ENCODE measurements at places on chromosomes 1 and 21.

GRCh38 chr21:39661740-39662139, 49.0 kb downstream of the B3GALT5 start:
- DNase-seq = no peak

- DNase-seq = no peak
Observed at GRCh38 chr1:50271968-50272578, 151.2 kb downstream of the DMRTA2 start.

GRCh38 chr1:190144650-190145049, 333.0 kb downstream of the BRINP3 start:
- DNase-seq = no peak

DNA sequence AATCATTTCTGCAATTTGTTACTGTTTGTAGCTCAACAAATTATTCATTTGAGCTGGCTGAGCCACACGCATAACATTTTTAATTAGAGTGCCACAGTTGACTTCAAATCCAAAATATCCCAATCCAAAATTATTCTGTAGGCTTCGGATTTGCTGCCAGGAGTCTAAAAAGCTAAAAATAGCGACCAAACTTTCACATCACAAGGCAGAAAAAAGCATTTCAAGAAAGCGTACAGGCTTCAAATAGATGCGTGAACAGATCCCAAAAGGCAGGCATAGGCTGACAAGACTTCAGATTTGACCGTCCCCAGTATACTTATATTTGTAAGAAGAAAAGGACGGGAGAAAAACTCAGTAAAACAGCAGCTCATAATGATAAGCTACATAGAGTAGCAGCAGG, 24.3 kb upstream of the TIAM1 start:
- no peak for DNase-seq

DNA sequence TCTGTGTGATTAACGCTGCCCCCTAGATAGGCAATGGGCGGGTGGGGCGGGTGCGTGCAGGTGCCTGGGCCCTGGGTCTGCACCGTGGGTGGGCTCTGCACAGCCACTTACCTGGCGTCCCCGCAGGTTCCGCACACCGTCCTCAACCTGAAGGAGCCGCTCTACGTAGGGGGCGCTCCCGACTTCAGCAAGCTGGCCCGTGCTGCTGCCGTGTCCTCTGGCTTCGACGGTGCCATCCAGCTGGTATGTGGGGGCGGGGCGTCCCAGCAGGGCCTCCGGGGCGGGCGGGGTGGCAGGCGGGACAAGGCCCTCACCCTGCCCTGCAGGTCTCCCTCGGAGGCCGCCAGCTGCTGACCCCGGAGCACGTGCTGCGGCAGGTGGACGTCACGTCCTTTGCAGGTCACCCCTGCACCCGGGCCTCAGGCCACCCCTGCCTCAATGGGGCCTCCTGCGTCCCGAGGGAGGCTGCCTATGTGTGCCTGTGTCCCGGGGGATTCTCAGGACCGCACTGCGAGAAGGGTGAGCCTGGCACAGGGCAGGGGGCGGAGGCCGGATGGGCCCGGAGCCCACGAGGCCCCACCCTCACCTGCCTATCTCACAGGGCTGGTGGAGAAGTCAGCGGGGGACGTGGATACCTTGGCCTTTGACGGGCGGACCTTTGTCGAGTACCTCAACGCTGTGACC, 22.8 kb downstream of the RNF223 start:
- DNase-seq = no peak

- DNase-seq = no peak
Observed at GRCh38 chr21:41369920-41370839, 8.4 kb downstream of the MX2 start.

All from HFF-Myc (cell line).